ENCODE measurements at places on chromosomes 12 and 14.

GRCh38 chr12:41460906-41461305 is 272.8 kb downstream of the PDZRN4 start:
- DNase-seq: no peak

DNA sequence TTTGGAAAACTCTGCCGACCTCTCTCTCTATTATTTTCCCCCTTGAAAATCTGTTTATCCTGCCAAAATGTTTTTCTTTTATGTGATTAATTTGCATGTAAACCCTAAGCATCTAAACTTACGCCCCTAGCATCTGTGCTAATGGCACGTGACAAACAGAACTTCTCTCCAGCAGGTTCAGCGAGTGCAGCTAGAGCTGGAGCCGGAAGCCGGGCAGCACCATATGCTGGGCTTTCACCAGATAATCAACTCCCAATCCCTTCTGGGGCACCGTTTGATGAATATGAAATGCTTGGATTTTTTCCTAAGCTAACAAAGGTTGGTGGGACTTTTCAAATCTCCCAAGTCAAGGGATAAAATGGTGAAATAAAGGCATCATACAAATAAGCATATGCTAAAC is 667.5 kb upstream of the TMEM132C start:
- no peak for DNase-seq

DNA sequence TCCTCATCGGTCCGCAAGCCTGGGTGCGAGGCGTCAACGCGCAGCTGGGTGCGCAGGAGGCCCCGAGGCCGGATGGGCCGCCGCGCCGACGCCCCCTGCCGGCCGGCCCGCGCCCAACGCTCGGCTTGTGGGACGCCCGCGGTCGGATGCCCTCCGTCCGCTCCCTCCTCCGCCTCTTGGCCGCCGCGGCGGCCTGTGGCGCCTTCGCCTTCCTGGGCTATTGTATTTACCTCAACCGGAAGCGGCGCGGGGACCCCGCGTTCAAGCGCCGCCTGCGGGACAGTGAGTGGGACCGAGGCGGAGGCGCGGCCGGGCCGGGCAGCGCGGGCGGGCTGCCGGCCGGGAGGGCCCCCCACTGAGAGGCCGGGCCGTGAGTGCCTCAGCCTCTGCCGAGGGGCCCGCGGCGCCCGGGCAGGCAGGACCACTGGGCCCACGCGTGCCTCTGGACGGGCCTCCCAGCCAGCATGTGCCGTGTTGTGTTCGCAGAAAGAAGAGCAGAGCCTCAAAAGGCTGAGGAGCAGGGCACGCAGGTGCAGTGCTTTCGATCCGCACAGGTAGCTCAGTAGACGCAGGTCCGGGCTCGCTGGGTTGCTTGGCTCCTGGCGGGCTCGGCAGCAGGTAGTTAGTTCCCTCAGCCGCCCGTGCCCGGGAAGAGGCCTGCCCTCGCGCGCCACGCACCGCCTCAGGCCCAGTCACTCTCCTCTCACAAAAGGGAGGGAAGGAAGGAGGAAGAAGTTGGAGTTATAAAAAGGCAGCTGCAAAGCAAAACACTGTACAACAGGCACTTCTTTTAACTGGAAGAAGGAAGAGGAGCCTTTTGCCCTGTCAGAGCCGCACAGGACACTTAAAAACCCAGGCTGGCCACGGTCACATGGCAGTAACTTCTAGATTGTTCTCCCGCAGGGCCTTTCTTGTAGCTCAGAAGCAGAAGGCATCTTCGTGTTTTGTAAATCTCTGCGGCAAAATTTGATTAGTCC is at the start of gene TOMM20L:
TOMM20L (plus strand) TSS at position 119 of the 977 bp plus-strand sequence; CDS start at position 147, 28 bp downstream.
- DNase-seq: peak; percentile 26

DNA sequence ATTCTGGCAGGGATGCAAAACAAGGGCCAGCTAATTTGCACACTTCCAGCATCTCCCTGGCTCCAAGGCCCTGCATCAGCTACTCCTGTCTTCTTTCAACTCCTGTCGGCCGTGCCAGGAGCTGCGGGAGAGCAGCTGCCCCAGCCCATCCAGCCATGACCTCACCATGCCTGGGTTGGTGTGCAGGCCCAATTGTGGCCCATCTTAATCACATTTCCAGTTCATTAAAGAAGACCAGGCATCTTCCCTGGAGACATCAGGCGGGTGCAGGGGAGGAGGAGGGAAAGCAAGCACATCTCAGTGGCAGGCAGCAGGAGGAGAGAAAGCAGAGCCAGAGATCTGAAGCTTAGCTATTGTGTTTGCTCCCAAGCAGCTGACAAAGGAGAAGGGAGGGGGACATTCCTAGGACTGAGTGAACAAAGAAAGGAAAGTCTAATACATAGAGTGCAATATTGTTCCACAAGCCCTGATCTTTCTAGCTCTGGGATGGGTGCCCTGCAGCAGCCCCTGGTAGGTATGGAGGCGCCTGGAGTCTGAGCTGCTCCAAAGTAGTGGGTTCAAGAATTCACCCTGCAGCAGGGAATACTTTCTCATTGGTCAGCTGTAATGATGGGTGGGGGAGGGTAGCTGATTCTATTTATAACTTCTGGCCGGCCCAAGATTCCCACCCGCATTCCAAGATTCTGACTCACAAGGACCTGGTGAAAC is 40.1 kb downstream of the VWF start:
- DNase-seq: no peak

GRCh38 chr14:91415794-91416743 is 1.6 kb downstream of the CCDC88C start:
- DNase-seq: peak; percentile 81

DNA sequence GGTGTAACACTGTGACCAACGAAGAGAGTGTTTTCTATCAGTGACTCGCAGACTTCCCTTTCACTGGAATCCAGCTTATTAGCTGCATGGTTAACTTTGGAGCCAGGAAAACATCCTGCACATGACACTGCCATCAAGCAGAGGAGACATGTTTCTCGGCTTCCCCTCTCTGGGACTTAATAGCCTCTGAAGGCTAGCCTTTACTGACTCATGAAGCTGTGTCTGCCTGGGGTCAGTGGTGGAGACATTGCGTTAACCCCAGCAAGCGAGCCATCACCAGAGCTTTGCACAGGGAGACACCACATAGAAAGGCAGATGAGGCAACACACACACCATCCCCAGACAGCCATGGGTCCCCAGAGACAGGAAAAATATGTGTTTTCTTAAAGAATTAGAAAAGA is 126.9 kb upstream of the PRICKLE1 start:
- DNase-seq: no peak

DNA sequence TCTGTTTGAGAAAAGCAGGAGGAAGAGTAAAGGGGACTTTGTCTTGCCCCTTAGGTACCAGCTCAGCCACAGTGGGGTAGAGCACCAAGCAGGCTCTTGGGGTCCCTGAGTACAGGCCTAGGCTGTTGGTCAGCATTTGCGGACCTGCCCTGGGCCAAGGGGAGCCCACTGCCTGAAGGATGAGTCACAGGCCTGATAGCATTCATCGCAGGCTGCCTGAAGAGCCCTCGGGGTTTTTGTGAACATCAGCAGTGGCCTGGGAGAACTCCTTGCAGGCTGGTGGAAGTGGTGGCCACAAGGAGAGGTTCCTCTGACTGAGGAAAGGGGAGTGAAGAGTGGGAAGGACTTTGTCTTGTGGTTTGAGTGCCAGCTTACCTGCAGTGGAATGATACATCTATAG is 25.0 kb upstream of the P2RX7 start:
- DNase-seq: no peak

- no peak for DNase-seq
These were observed 14.1 kb downstream of the OSBPL8 start for GRCh38 chr12:76545486-76545885.

- no peak for DNase-seq
These were observed 30.3 kb upstream of the IFNG start for GRCh38 chr12:68189821-68190242.

DNA sequence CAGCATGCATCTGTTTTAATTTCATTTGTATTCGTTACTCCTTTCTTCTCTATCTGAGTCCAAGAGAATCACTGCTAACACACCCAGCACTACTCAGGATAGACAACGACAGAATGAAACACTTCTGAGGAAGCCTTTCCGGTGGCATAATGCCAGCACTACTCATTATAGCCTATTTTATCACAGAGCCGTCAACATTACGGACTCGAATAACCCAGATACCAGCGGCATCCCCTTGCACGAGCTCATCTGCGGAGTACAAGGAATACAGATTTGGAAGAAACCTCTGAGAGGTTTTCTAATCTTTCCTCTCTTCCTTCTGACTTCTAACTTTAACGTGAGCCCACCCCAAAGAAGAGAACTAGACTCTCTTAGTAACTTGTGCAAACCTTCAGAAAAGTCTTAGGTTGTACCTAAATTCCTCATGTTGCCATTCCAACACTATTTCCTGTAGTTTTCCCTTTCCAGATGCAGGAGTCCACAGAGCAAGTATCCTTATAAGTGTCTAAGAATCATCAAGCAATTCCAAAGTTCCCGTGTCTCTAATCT is 248.1 kb downstream of the APAF1 start:
- DNase-seq: no peak

- no peak for DNase-seq
These were observed 132.4 kb downstream of the GPR65 start for GRCh38 chr14:88137327-88137726.

DNA sequence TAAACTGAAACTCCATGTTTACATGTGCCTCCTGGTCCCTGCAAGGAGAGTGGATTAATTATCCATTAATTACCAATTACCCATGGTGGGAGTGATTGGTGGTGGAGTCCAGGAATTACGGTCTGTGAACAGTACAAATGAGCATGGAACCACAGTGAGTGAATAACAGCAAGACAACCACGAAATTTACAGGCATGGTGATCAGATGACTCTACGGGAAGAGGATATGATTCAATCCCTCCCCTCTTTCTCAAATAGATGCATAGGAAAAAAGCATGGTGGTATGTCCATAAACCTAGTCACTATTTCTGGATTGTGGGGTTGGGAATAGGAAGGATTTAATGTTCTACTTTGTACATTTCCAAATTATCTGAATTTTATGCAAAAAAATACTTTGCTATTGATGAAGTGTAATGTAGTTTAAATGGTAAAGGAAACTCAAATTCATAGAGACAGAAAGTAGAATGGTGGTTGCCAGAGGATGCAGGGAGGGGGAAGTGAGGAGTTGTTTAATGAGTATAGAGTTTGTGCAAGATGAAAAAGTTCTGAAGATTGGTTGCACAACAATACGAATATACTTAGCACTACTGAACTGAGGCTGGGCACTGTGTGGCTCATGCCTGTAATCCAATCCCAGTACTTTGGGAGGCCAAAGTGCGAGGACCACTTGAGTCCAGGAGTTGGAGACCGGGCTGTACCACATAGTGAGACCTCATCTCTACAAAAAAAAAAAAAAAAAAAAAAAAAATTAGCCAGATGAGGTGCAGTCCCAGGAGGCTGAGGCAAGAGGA is 41.2 kb upstream of the C12orf75 start:
- DNase-seq: no peak

GRCh38 chr12:44649693-44650092 is 226.4 kb downstream of the NELL2 start:
- DNase-seq: no peak

DNA sequence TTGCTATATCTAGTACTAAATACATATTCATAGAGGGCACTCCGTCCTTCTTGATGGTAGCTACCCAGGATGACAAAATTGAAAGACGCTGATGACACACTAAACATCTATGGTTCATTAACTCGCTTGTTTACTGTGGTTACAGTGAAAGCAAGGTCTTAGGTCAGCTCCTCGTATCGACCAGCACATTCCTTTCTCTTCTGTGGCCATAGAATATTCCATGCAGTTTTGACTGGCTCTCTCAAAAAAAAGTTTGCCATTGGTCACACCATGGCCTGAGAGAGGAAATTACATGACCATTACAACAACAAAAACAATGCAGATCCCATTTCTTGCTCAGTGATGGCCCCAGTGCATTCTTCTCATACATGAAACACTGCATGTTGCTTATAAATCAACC is 411.4 kb upstream of the SOX5 start:
- no peak for DNase-seq

GRCh38 chr12:58253663-58254062 is 312.3 kb downstream of the ATP23 start:
- DNase-seq: no peak

- DNase-seq: no peak
These were observed 7.4 kb upstream of the TESPA1 start for GRCh38 chr12:54991991-54992375.

- no peak for DNase-seq
These were observed 74.7 kb downstream of the NOC4L start for GRCh38 chr12:132218915-132219314.

- no peak for DNase-seq
These were observed 127.2 kb downstream of the KCNA5 start for GRCh38 chr12:5170844-5171243.

- DNase-seq: no peak
These were observed 17.1 kb downstream of the SLC11A2 start for GRCh38 chr12:51009056-51009440.

DNA sequence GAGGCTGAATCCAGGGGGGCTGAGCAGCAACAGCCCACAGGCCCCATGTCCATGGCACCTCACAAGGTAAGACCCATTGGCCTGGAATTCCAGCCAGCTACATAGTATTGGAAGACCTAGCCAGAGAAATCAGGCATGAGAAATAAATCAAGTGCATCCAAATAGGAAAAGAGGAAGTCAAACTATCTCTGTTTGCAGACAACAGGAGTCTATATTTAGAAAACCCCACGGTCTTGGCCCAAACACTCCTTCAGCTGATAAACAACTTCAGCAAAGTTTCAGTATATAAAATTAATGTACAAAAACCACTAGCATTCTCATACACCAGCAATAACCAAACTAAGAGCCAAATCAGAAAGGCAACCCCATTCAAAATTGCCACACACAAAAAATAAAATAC is 16.9 kb downstream of the PDE6H start:
- DNase-seq: no peak

- DNase-seq: no peak
These were observed 15.4 kb upstream of the SELPLG start for GRCh38 chr12:108649126-108649525.

- no peak for DNase-seq
These were observed 270.6 kb downstream of the TTC8 start for GRCh38 chr14:89095036-89095435.

- no peak for DNase-seq
These were observed 44.3 kb downstream of the IFNG start for GRCh38 chr12:68115281-68115680.

GRCh38 chr12:5733136-5733755 is 211.8 kb downstream of the ANO2 start:
- DNase-seq: no peak

- no peak for DNase-seq
These were observed 22.0 kb upstream of the TMED10 start for GRCh38 chr14:75198291-75198933.

DNA sequence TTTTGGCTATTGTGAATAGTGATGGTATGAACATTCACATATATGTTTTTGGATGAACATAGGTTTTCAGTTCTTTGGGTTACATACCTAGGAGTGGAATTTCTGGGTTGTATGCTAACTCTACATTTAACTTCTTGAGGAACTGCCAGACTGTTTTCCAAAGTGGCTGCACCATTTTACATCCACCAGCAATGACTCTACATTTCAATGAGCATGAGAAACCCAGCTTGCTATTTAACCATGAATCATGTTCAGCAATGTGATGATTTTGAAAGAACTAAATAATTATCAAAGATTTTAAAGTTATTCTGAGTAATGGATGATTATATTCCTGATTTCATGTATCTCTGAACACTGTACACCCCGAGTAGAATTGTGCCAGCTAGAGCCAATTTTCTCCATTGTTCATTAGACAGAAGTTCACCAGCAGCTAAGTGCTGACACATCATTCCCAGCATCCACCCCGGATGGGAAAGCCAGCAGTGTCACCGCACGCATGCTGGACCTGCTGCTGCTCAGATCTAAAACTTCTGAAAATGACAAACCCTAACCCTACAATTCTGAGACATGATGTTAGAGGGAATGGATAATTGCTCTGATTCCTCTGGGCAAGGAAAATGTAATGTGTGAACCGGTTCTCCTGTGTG is 13.3 kb upstream of the ANAPC5 start:
- DNase-seq: no peak
